EH (cell line): ENCODE measurements at places on chromosomes 2 and 18.

DNA sequence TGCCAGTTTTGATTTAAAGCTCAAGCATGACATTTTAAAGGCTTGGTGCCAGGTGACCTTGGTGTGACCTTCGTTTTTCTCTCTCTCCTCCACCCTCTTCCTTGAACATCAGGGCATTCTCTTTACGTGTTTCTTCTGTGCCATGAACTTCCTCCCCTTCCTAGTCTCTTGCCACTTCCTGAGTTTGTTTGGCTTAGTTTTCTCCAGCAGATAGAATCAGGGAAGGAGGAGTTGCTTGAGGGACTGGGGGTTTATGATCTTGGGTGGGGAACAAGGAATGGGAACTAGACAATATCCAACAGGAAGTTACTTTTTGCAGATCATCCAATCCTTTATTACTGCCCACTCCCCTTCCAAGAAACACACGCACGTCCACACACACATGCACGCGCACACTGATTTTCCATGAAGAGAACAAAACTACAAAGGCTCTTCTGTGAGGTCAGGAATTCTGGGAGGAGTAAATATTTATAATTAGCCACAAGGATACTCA, 210.6 kb upstream of the EPAS1 start:
- peak; percentile 13 for DNase-seq

DNA sequence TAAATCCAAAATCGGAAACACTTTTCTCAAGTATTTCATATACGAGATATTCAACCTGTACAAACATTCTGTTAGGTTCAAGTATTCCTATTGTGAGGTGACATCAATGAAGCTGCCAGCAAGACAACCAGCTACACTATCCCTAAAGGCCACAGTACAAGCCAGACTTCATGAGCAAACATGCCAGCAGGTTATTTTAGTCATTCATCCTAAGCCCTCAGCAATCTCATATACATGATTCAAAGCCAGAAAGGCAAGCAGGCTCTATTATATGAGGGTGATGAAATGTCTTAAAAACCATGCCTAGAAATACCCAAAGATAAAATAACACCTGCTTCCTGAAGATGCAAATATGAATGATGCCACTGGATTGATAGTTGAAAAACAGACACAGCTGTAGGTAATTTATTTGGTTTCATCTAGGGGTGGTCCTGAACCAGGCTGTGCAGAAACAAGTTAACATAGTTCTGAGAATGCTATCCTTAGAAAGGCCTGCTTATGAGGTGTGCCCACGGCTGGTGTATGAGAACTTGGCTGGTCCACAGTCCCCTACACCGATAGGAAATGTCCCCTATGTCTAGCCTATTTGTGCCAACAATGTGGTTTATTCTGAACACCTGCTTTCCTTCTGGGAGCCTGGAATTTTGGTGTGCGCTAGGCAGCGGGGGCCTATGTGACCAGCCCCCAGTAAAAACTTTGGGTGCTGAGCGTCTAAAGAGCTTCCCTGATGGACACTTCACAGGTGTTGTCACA, 48.2 kb upstream of the KIDINS220 start:
- DNase-seq = no peak

GRCh38 chr2:88321449-88322248, 130.8 kb downstream of the FOXI3 start:
- no peak for DNase-seq

- DNase-seq = no peak
Measured at GRCh38 chr2:193528458-193528857, 1333.7 kb upstream of the TMEFF2 start.

DNA sequence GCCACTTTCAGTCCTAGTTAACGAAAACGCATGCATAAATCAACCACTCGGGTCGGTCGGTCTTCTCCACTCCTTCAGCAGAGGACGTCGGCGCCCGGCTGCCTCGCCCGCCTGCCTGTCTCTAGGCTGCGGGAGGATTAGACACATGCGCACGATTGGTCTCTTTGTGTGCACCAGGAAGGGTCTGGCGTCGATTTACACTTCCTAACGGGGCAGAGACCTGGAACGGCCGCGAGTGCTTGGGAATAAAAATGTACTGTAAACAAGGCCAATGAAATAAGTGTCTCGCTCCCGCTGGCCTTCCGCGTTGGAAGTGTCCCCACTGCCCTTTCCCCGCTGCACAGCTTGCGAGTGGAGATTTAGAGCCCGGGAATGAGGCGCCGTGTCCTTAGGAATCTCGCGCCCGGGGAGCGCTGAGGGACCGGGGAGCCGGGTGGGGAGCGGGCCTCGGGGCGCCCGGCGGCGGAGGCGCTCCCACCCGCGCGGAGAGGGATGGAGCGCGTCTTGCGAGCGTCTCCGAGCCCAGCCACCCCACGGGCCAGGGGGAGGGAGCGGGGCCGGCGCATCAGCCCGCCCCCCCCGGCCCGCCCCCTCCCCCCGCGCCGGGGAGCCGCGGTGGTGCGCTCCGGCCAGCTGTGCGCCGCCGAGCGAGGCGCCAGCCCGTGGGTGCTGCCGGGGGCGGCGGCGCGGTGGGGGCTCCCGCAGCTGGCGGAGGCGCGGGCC, at the start of gene DOK6:
TSS of gene DOK6 (plus strand) at position 636 of the 723 bp plus-strand sequence.
- DNase-seq = peak; percentile 50

GRCh38 chr18:61096226-61096625, 237.0 kb upstream of the CDH20 start:
- DNase-seq = no peak

GRCh38 chr18:1302861-1303260, 398.2 kb downstream of the ADCYAP1 start:
- DNase-seq = no peak

DNA sequence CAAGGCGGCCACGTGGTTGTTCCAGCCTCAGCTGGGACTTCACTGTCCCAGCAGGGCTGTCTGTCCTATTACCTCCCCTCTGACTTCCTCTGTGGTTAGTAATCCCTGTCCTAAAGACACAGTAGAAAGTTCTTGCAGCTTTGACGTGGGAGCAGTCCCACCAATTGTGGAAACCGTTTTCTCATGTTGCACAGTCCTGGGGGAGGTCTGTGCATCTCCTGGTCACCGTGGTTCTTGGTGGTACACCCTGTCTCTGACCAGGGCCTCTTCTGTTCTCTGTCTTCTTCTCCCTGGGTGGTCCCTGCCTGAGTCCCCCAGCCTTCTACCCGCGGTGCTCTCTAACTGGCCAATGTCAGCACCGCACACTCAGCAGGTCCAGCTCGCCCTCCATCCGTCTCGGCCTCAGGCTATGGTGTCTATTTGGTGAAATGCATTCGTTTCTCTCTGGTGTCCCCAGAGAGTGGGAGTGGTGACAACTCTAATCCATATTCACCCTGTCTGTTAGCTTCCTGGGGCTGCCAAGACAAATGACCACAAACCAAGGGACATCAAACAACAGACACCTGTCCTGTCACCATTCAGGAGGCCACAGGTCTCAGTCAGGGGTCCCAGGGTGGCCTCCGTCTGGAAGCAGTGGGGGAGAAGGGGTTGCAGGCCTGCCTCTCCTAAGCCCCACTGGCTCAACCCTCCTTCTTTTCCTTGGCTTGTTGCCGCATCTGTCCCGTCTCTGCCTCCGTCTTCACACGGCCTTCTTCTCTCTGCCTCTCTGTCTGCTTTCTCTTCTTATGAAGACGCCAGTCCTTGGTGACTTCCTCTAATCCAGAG, 99.8 kb downstream of the SH3BP4 start:
- DNase-seq = no peak

DNA sequence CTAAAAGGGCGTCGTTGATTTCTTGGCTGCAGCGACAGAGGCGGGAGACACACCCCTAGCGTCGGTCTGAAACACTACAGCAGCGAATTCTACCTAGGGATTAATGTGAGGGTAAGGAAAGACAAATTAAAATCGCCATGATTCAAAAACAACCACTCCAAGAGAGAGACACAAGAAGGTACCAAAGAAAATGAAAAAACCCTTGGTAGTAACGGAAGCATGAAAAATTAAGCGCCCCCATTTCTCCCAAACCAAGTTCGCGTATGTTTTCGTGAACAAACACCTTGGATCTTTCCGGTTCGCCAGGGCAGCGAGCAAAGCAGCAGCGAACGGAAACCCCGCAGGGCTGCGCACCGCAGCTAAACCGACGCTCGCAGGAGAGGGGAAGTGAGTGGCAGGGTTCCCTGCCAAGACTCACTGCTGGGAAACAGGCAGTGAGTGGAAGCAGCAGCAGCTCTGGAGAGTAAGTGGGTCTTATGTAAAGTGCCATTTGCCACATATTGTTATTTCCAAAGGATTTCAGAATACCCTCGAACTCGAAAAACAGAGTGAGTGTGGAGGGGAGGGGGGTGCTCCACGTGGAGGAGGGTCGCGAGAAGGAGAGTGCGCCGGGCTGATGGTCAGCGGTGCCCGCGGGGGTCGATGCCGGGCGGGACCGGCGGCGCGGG, 1.0 kb downstream of the PPP3R1 start:
- peak; percentile 79 for DNase-seq
